ENCODE measurements at places on chromosomes 7 and 10.
A peak's percentile ranks its signal among the peaks of the same experiment; 100 is the strongest.

DNA sequence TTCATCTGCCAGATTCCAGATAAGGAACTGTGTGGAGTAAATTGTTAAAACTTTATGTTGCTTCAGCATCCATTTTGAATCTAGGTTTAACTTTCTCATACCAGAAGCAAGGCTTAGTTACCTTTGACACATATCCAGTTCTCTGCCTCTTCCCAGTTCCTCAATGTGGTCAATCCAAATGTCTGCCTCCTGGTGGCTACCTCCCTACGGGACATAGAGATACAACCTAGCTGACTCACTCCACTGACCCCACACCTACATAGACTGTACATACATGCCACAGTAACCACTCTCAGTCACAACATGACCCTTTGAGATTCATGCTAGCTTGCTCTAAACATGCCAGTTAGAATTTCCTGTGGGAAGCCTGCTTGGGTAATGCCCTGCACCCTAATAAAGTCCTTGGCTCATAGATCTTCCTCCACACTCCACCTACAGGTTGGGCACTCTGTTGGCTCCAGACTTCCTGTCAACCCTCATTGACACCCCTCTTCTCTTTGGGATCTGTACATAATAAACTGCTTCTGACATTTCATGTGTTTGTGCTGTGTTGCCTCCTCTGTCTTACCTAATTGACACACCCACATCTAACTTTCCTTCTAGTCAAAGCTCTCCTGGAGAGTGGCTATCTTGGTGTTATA lies 278.1 kb downstream of the HTR7 start:
- DNase-seq, result no peak

DNA sequence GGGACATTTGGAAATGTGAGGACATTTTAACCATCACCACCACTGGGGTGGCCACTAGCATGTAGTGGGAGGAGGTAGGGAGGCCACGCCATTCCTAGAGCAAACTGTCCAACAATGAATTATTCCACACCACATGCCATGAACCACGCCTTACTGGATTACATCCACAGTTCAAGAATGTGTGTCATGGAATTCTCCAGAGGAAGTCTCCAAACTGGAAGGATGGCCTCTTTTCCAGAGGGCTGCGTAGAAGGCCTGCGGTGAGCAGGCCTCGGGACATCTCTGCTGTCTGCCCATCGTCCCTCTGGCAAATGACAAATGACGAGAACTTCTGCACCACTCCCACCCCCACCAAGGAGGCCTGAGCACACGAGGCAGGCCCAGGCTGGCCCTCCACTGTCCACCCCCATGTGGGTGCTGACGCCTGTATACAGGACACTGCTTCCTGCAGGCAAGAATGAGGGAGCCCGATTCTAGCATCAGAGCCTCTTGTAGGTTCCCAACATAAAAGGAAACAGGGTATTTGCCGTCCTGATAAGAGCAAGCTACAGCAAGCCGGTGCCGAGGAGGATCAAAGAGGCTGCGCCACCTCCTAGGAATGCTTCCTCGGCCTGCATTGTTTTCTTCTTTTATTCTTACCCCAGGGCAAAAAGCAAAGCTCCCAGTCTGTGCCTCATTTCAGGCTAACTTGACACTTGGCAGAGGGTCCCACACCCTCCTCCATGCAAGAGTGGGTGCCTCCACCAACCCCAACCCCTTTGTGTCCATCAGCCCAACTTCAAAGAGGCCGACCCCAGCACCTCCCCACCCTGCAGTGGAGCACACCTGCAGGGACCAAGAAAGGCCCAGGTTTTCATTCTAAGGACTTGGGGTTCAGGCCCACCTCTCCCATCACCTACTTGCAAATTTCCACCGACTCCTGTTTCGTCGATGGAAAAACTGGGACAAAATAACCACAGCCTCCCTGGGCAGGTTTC lies 23.9 kb downstream of the TNS3 start:
- no peak for DNase-seq

DNA sequence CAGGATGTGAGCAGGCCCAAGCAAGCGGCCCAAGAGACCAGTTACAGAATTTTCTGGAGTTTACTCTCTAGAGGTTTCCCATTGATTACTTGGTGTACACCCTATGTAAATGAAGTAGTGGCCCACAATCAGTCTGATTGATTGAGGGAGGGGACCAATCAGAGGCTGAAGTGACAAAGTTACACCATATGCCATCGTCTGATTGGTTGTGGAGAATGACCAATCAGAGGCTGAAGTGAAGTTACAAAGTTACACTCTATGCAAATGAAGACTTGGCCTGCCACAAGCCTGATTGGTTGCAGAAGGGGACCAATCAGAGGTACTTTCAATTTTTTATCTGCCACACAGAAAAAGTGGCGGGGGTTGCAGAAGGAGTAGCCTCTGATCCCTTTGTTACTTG lies 83.7 kb downstream of the KIF20B start:
- no peak for DNase-seq

DNA sequence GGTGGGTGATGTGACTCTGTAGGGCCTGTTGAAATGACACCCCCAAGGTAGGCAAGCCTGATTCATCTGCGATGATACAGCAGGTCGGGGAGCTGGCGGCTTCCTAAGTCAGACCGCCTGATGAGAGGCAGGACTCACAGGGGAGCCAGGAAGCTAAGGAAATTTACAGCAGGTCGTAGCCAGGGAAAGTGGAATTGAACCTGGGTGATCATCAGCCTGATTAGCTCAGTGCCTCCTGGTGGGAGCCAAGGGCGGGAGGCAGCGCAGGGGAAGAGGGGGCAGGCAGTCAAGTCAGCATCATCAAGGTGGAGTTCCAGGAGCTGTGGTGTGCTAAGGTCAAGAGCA lies 18.5 kb upstream of the TRIM56 start:
- DNase-seq, result no peak

- DNase-seq, result no peak
These were observed 16.7 kb upstream of the MGAM2 start for GRCh38 chr7:142094861-142095260.

GRCh38 chr7:31099451-31100444 lies 47.6 kb downstream of the ADCYAP1R1 start:
- DNase-seq, result no peak

DNA sequence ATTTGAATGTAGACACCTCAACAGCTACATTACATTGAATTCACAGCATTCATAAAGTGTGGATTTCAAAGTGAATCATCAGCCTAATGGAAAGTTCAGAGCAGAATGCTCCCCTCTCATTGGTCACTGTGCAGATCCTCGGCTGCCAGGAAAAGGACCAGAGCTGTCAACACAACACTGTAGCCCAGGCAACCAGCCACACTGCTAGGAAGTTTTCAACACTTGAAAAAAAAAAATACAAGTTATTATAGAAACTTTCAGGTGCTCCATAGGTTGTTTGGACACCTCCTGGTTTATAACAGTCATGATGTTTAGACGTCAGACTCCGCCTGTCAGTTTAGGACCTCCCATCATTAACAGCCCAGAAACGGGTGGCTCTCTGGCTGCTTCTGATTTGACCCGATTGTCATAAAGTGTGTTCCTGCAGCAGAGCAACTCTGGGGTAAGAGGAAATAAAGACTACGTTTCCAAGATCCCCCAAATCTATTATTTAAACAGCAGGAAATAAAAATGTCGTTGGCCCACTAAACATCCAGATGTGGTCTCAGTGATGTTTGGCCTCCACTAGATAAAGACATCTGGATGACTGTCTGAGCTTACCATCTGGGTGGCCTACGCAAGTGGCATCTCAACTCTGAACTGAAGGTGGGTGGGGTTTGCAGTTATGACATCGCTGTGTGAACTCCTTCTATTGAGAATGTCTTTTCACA lies 117.4 kb downstream of the CABCOCO1 start:
- DNase-seq, result peak; percentile 34

GRCh38 chr7:37285706-37286453 lies 162.8 kb downstream of the ELMO1 start:
- no peak for DNase-seq

DNA sequence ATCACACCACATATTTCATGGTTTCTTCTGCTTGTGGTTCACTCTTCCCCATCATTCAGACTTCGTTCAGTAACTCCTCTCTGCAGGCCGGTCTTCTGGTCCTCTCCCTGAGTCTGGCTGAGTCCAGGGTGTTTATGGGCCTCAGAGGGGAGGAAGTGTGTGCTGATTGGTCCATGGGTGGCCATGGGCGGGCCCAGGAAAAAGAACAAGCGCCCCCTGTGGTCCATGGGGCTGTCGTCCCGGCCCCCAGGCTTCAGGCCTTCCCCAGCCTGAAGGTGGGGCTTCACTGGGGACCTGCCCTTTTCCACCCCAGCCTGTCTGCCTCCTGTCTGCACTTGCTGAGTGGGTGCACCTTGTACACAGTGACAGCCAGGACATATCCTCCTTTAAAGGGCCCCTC lies 123.7 kb downstream of the VIPR2 start:
- DNase-seq, result no peak

Data from CD4-positive, alpha-beta T cell treated with Interferon alpha-2 for 1 hour (primary cell).